ENCODE measurements at places on chromosomes 1 and 21.

- peak; percentile 23 for DNase-seq
Observed at GRCh38 chr1:236753516-236753915, 41.6 kb upstream of the MTR start.

DNA sequence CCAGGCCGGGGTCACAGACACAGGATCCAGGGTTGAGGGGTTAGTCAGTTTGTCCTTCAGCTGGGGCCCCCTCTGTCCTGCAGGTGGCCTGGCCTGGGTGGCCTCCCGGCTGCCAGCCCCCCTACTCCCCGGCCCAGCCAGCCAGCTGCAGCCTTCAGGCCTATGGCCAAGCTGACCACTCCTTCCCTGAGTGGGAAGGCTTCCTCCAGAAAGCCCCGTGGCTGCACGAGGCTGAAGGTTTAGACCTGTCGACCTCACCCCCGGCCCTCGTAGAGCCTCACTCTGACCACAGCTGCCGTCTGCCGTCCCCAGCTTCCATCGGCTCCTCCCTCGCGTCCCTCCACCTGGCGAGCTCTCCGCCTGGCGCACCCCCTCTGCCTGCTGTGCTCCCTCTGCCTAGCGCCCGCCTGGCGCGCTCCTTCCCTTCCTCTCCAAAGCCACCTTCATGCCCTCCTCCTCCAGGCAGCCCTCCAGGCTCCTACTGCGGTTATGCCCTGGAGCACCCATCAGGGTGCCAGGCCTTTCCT, 9.6 kb downstream of the TTLL10 start:
- no peak for DNase-seq

- DNase-seq = no peak
Observed at GRCh38 chr1:19525607-19526545, 40.5 kb upstream of the CAPZB start.

GRCh38 chr1:3033040-3033789, 11.9 kb downstream of the ACTRT2 start:
- no peak for DNase-seq

- peak; percentile 22 for DNase-seq
Observed at GRCh38 chr1:211944733-211945500, 90.4 kb downstream of the INTS7 start.

DNA sequence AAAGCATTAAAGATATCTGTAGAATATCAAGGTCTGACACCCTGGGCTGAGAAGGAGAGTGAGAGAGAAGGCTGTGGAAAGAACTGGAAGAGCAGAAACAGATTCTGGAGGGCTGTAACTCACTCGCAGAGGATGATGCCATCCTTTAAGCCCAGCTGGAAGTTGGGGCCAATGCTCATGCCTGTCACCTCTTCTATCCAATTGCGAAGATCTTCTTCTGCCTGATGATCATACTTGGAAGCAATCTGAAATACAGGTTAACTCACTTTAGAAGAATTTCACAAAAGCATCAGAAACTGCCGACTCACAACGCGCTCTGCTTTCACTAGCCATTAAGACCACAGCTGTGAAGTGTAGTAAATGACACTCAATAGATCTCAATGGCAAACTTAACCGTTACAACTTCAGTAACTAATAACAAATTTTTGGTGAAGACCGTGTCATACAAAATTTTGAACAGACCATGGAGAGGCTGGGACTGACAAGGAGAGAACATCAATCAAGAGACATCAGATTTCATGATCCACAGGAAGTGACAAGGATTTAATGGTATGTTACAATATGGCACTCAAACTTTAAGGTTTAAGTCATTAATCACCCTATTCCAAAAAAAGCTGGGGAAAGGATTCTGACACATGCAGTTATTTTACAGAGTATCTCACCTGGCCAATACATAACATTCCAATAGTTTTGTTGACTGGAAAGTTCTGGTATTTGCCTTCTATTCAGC, 23.5 kb downstream of the CNN3 start:
- no peak for DNase-seq

GRCh38 chr1:243312952-243313634, 57.3 kb downstream of the SDCCAG8 start:
- DNase-seq = no peak

GRCh38 chr1:220045356-220046051, 801 bp downstream of the EPRS1 start:
- peak; percentile 29 for DNase-seq

DNA sequence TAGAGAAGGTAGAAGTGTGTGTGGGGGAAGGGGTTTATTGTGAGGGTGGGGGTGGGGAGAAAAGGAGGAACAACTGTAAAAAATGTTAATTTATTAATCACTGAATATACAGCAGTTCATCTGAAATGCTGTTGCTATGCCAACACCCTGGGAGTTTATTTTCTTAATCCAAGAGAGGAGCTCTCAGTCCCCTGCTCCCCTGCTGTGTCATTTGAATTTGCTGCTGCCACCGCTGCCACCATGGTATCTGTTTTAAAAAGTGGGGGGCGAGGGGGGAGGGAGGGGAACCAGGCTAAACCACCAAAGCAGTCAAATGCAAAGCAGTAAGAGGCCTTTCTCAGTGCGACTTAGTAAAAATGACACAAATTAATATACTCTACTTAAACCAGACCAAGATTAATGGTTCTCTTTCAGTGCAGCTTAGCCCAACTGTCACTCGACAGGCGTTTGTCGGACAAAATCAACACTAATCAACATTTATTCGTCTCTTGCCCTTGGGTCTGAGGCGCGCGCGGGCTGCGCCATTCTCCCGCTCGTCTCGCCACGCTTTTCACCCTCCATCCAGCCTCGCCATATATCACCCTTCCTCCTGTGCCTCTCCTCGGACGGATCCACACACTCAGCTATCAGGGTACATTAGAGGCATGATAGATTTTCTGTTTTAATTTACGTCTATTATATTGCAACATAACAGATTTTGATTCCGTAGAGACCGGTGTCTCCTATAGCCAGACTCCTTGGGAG, 76.2 kb downstream of the PBX1 start:
- no peak for DNase-seq

DNA sequence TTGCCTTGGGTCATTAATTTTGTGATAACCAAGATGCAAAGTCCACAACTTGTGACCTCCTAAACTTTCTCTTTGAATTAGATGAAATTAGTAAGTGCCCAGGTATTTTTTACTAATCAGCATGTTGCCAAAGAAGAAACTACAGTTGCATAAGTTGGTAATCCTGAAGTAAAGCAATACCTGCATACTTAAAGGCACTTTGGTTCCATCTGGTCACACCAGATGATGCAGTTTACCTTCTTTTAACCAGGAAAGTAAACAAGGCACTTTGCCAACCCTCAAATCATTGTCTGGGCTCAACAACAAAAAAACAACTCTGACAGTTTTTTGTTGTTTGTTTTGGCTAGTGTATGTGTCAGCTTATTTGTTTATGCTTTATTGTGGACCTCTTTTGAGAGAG, 55.5 kb upstream of the DYNLT5 start:
- DNase-seq = no peak

DNA sequence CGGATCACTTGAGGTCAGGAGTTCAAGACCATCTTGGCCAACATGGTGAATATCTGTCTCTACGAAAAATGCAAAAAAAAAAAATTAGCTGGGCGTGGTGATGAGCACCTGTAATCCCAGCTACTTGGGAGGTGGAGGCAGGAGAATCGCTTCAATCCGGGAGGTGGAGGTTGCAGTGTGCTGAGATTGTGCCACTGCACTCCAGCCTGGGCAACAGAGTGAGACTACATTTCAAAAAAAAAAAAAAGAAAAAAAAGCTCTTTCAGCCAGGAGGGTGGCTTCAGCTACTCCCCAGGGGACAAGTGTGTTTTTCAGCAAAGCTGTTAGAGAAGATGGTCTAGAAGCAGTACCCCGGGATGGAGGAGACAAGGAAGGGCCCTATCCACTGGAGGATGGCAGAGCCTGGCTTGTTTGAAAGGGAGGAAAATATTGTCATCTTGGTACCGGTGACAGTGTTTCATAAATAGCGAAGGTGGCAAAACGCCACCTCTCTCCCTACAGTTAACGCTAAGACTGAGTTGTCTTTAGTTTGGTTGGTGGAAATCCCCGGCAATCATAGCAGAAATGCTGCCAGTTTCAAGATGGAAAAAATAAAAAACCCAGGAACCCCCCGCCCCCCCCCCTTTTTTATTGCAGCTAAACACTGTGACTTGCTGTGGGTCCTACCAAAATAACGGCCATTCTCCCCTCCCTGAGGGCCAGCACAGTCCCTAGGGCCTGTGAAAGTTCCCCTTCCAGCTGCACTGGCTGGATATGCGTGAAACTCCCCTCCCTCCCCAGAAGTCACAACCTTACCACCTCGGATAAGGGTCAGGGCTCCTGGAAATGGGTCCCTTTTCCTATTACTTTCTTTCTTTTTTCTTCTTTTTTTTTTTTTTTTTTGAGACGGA, 3.5 kb downstream of the PIK3CD start:
- no peak for DNase-seq

Data from NCI-H1694 treated with DMSO at 0.1 percent for 48 hours (cell line).